Cardiac fibroblast (primary cell): ENCODE measurements at places on chromosomes 2 and 18.
A peak's percentile ranks its signal among the peaks of the same experiment; 100 is the strongest.

DNA sequence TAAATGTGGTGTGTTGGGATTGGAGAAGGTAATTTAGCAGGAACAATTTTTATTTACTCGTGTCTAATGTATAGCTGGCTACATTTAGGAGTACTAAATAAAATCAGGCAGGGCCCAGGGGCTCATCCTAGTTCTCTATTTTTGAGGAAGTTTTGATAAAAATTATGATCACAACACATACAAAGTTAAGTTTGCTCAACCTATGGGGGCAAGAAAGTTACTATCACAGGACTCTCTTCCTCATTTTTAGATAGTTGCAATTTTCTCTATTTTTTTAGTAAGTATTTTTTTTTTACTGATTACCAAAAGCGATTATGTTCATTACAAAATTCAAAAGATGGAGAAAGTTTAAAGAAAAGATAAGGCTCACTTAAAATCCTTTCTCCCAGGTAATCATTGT, 60.0 kb upstream of the RPE start:
- no peak for DNase-seq

DNA sequence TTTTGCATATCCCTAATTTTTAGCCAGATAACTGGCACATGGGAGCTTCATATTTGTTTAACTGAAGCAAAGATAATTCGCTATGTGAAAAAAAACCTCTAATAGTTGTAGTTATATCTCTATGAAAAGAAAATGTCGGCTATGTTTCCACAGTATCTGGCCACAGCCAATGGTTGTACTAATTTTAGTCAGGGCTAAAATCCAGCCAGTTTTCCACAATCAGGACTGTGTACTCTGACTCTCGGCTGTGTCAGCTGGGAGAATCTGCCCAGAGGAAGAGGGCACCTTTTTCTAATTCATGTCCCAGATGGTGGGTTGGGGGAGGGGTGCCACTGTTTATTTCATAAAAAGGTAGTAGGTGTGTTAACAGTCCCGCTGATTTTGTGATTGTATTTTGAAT, 38.8 kb downstream of the STRADB start:
- no peak for DNase-seq

GRCh38 chr18:47979611-47980200, 49.2 kb upstream of the SMAD2 start:
- no peak for DNase-seq

- DNase-seq, result no peak
These were observed 264.4 kb downstream of the NEDD4L start for GRCh38 chr18:58308463-58308862.

DNA sequence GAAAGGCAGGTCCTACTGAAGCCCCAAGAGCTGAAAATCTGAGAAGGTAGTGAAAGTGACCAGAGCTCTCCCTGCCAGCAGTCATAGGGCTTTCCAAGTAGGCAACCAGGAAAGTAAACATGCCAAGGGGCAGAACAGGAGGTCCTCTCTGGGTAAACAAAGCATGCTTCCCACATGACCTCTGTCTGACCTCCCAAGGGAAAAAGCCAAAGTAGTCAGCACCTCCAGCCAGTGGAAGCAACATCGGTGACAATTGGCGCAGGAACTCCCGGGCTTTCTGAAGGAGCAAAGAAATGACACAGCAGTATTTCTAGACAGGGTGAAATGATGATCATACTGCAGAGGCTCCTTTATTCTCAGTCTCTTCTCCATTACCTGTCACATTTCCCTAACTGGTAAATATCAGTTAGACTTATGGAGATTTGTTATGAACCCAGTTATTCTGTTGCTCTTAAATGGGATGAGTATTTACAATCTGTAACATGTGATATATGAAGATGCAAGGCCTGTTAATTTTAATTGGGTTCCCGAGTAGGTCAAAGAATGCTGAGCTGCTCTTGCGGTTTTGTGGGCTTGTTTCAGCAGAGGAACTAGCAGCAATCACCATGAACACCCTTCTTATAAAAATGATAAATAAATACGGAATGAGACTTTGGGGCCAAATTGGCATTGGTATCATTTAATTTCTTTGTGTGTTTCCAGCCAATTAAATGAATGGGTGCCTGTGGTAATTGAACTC, 321.0 kb downstream of the RND3 start:
- DNase-seq, result peak; percentile 21

DNA sequence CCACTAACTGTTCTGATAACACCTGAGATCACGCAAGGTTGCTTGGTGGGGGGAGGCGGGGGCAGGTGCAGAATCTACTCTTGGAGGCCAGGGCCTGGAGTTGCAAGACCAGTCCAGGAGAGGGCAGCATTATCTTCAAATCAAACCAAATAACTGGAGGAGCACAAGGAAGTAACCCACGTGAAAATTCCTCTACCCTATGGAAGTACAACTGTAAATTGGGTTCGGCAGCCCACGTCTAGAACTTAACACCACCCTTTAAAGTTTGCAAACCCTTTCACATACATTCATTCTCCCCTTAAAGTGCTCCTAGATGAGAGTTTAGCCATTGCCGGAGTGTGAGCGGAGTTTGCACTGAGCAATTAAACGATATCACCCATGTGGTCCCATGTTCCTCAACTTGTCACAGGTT, 19.6 kb upstream of the CXCR1 start:
- peak; percentile 83 for DNase-seq

DNA sequence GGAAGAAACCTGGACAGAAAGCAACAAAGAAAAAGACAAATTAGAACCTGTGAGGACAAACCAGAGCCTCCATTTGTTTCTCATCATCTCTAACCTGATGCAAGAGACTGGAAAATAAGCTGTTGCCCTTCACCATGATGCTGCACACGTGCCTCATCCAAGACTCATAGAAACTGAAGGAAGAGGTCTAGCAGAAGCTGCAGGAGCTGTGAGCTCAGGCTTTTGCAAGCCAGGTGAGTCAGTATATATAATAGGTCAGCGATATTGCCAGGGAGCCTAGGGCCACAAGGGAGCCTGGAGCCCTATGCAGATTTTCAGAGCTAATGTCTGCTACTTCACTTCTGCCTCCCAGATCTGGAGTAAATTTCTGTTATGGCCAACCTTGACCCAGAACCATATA, 163.1 kb downstream of the LNPK start:
- no peak for DNase-seq

- peak; percentile 91 for DNase-seq
These were observed 145.4 kb upstream of the SPOPL start for GRCh38 chr2:138356178-138356577.

GRCh38 chr2:240780023-240780700, 39.9 kb downstream of the KIF1A start:
- DNase-seq, result no peak

DNA sequence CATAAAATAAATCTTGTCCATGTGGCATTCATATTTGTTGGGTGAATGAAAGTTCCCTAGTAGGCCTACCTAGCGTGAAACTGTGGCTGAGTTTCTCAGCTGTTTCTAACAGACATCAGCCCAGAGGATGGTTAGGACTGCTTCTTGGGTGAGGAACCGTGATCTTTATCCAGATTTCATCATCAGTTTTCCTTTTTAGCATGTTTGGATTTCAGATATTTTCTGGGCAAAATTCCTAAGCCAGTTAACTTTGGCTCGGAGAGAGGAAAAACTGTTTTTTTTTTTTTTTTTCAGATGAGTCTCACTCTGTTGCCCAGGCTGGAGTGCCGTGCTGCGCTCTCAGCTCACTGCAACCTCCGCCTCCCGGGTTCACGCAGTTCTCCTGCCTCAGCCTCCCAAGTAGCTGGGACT, 53.5 kb downstream of the DGKD start:
- no peak for DNase-seq

DNA sequence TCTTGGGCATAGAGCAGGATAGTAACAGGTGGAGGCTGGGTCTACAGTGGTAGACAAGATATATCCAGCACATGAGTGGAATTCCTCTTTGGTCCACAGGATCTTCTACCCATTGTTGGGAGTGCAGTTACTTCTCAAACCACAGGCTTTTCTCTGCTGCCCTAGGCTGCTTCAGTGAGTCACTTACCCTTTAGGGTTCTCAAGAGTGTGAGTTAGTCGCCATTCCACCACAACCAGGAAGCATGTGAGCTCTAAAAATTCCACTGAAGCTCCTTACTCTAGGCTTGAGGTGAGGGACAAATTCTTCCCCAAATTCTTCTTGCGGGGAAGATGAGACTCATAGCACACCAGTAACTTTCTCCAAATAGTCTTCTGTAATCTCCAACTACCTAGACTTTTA, 189.4 kb downstream of the PLCL1 start:
- DNase-seq, result peak; percentile 36

DNA sequence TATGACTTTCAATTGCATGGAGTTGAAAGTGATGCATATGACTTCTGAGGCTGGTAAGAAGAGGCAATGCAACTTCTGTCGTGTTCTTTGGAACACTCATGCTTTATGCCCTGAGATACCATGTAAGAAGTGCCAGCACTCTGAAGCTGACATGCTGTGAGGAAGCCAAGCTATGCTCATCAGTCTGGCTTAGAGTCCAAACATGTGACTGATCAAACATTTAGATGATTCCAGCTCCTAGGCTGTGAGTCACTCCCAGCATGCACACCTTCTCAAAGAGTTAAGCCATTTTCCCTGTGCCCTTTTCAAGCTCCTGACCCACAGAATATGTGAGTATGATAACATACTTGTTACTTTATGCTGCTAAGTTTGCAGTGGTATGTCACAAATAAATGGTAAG, 15.8 kb upstream of the VRK2 start:
- DNase-seq, result no peak

DNA sequence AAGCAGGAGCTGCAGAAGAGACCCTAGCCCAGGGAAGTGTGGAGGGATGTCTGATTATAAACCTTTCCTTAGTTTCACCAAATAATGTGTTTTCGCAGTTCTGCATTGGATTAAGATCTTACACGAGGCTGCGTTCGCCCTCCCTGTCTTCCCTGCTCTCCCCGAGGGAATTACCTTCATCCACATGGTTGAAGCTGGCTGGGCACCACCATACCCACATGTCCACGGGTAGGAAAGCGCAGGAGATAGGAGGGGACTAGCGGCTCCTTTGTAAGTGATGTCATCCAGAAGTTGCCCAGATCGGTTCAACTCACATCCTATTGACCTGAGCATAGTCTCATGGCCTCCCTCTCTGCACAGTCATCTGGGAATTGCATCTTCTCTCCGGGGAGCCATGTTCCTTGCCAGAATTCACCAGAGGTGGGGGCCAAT, 1.1 kb downstream of the TTL start:
- DNase-seq, result peak; percentile 55

- DNase-seq, result no peak
These were observed 237.5 kb downstream of the GLI2 start for GRCh38 chr2:120973196-120973595.

DNA sequence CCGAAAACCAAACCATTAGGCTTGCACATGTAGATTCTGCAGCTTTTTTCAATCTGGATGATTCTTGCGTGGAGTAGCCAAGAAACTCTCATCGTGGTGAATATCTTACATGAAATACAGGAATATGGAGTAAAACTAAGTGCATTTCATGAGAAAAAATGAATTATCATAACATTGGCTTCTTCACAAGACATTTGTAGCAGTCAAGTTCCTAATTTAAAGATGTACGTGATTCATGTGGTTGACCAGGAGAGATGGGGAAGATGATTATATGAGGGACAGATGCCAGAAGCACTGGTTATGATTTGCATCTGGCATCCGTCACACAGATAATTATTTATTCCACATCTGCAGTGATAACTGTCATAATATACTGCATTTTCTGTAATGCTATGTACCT, 90.4 kb downstream of the ANTXR1 start:
- DNase-seq, result no peak

GRCh38 chr2:226329180-226329579, 470.4 kb downstream of the IRS1 start:
- DNase-seq, result no peak

- DNase-seq, result no peak
These were observed 40.7 kb downstream of the SLC4A1AP start for GRCh38 chr2:27704342-27704876.

GRCh38 chr18:11517704-11518103, 91.7 kb upstream of the SLC35G4 start:
- DNase-seq, result no peak

GRCh38 chr18:60082790-60083189, 183.0 kb downstream of the PMAIP1 start:
- no peak for DNase-seq

GRCh38 chr2:239883326-239884050, 141.7 kb downstream of the NDUFA10 start:
- DNase-seq, result no peak

GRCh38 chr2:44107086-44107740, 61.5 kb upstream of the PPM1B start:
- no peak for DNase-seq

GRCh38 chr18:35005963-35006577, 35.1 kb upstream of the MAPRE2 start:
- DNase-seq, result peak; percentile 87

- peak; percentile 86 for DNase-seq
These were observed 157.2 kb downstream of the BABAM2 start for GRCh38 chr2:28047681-28048080.

DNA sequence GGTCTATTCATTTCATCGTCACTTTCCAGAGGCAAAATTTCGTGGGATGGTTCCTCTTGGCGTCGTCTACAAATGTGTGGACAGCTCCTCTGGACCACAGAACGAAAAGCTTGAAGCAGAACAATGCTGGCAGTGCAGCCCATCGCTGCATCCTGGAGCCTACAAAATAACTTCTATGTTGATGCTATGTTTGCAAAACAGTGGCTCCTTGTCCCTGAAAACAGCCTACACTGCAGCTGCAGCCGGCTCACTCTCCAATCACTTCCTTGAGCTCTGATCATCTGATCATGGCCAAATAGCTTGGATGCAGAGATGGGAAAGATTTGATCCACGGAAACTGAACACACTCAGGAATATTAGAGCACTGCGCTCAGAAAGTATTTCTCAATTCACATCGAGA, 60.0 kb downstream of the DOCK10 start:
- DNase-seq, result peak; percentile 71

GRCh38 chr18:48100165-48100575, 169.7 kb upstream of the SMAD2 start:
- DNase-seq, result no peak

GRCh38 chr2:219300022-219300421, 9.2 kb downstream of the PTPRN start:
- no peak for DNase-seq

GRCh38 chr2:33419581-33420200, 56.8 kb upstream of the RASGRP3 start:
- peak; percentile 25 for DNase-seq

DNA sequence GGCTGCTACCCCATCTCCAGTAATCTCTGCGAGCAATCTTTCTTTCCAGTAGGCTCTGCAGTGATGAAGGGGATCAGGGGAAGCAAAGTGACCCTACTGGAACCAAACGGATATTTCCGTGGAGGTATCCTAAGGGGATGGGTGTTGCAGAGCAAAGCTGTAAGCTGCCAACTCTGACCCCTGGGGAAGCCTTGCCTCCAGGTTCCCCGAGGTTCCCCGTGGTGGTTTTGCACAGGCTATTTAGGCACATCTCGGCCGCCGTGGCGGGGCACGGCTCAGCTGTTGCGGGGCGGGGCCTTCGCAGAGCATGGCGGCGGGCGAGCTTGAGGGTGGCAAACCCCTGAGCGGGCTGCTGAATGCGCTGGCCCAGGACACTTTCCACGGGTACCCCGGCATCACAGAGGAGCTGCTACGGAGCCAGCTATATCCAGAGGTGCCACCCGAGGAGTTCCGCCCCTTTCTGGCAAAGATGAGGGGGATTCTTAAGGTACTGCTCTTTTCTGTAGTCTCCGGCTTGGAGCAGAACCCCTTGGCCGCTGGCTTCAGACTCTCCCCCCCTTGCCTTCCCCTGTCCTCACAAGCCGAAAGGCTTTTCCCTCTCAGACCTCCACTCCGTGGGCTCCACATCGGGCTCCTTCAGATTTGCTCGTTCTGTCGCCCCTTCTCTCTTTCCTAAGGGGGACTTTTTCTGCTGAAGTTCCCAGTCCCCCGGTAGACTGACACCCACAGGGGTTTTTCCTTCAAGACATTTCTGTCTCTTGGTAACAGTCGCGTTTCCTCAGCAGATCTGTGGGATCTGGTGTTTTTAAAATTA, at the start of gene COMMD1:
COMMD1 (plus strand) TSS at position 303 of the 814 bp plus-strand sequence; CDS start at position 308, 5 bp downstream.
- peak; percentile 77 for DNase-seq
